PC-3 (cell line): ENCODE measurements at places on chromosomes 4 and X.

- no peak overlapping the region for H3K4me3 ChIP-seq
- H3K36me3 ChIP-seq: no peaks in the 10 kb centered on the region
- H3K4me1 ChIP-seq: no peaks in the 10 kb centered on the region
- no peak overlapping the region for H3K27ac ChIP-seq
- no peaks in the 10 kb centered on the region for H3K27me3 ChIP-seq
Observed at GRCh38 chrX:57930051-57930450, 19.8 kb upstream of the ZXDA start.

GRCh38 chrX:69616457-69617203 is 717 bp downstream of the EDA start:
- no peak for DNase-seq
- H3K4me3 ChIP-seq: peak overlapping the region; percentile 62
- no peak overlapping the region for H3K27ac ChIP-seq
- H3K36me3 ChIP-seq: no peaks in the 10 kb centered on the region

DNA sequence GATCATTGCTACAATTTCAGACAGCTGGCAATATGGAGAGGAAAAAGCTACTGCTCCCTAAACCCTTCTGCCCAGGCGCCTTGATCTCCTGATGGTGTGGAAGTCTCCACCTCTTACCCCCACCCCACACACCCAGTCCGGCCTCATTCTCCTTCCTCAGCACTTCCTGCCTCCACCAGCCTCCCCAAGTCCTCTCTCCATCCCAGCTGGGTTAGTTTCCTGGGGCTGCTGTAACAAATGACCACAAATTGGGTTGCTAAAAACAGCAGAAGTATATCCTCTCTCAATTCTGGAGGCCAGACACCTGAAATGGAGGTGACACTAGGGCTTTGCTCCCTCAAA is 1.1 kb upstream of the CCNQ start:
- DNase-seq: no peak
- H3K27ac ChIP-seq: no peak overlapping the region
- peaks cover 6% of the 10 kb centered on the region; the same call in 1 of the 2 replicates for H3K4me1 ChIP-seq
- H3K27me3 ChIP-seq: no peaks in the 10 kb centered on the region
- peak overlapping the region; percentile 86 for H3K4me3 ChIP-seq

DNA sequence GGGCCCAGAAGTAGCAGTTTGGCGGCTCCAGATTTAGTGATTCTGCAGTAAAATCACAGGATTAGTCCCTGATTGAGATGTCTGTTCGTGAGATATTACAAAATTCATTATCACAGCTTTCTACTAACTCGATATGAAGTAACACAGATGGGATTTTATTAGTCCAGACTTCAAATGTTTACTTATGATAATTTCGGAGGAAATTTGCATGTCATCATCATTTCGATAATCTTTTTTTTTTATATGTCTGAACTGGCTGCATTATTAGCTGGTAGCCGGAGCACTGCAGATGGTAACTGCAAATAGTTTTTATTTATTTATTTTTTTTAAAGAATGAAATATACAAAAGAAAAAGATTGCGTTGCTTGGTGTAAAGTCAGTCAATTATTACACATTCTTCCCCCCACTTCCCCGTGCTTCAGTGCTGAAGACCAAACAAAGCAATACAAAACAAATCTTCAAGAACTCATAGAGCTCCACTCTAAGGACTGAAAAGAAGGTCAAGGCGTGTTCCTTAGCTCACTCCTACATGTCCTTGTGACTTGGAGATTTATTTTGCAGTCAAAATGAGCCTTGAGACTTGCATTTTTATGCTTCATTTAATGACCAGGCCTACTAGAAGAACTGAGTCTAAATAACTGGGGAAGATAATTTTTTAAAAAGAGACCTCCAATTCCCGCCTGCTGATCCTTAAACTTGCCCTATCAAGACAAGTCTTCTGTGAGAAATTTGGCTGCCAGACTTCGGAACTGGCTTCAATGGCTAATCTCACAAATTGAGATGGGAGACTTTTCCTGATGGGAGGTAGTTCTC is 11.7 kb upstream of the PITX2 start:
- no peak overlapping the region for H3K4me3 ChIP-seq
- DNase-seq: no peak
- peaks cover 6% of the 10 kb centered on the region; the same call in 1 of the 2 replicates for H3K4me1 ChIP-seq
- H3K36me3 ChIP-seq: no peaks in the 10 kb centered on the region
- peaks cover 79% of the 10 kb centered on the region for H3K27me3 ChIP-seq

GRCh38 chr4:80446664-80447063 is 111.1 kb downstream of the CFAP299 start:
- no peak overlapping the region for H3K4me3 ChIP-seq
- peak overlapping the region; percentile 62 for H3K27ac ChIP-seq
- H3K4me1 ChIP-seq: peaks cover 25% of the 10 kb centered on the region
- no peaks in the 10 kb centered on the region for H3K27me3 ChIP-seq
- no peaks in the 10 kb centered on the region for H3K36me3 ChIP-seq

- H3K27ac ChIP-seq: no peak overlapping the region
- DNase-seq: no peak
- no peak overlapping the region for H3K4me3 ChIP-seq
- H3K4me1 ChIP-seq: peaks cover 22% of the 10 kb centered on the region
- no peaks in the 10 kb centered on the region for H3K36me3 ChIP-seq
Observed at GRCh38 chr4:174709526-174709925, 119.5 kb downstream of the GLRA3 start.

DNA sequence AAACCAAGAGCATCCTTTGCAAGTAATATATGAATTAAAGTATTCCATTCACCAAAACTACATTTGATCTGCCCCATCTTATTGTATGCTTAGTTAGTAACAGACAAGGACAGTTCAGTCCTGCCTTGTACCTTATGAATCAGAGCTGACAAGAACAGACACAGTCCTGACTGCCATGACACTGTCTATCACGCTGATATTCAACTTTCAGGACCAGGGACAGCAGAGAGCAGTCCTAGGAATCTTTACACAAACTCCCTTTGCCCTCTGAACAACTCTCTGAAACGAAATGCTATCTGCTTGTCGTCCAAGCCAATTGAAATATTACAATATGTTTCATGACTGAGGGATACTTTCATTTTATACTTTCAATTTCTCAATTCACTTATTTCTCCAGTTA is 268.6 kb upstream of the VCX start:
- H3K4me1 ChIP-seq: no peaks in the 10 kb centered on the region
- no peak overlapping the region for H3K27ac ChIP-seq
- no peaks in the 10 kb centered on the region for H3K27me3 ChIP-seq
- no peaks in the 10 kb centered on the region for H3K36me3 ChIP-seq
- H3K4me3 ChIP-seq: no peak overlapping the region

DNA sequence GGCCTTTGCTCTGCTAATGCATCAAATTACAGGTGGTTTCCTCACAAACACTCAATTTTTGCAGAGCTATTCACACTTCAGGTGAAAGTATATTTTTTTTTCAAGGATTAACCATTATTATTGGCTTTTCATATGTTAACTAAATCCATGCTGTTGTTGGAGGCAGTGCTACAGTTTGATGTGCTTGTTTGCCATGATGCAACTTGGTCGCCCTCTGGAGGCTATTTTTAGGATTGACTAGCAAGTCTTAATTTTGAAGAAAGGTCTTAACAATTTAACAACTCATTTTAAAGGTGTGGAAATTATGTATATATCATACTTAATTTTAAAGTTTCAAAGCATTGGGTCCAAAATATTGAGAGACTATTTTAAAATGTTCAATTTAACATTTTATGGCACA is 168.8 kb upstream of the FAM47A start:
- H3K27me3 ChIP-seq: no peaks in the 10 kb centered on the region
- H3K36me3 ChIP-seq: no peaks in the 10 kb centered on the region
- peak; percentile 52 for DNase-seq
- H3K4me3 ChIP-seq: no peak overlapping the region
- H3K27ac ChIP-seq: no peak overlapping the region

- H3K36me3 ChIP-seq: no peaks in the 10 kb centered on the region
- H3K4me1 ChIP-seq: no peaks in the 10 kb centered on the region
- no peak for DNase-seq
- no peaks in the 10 kb centered on the region for H3K27me3 ChIP-seq
- H3K4me3 ChIP-seq: no peak overlapping the region
- H3K27ac ChIP-seq: no peak overlapping the region
Observed at GRCh38 chr4:138943893-138944292, 71.7 kb upstream of the NOCT start.

DNA sequence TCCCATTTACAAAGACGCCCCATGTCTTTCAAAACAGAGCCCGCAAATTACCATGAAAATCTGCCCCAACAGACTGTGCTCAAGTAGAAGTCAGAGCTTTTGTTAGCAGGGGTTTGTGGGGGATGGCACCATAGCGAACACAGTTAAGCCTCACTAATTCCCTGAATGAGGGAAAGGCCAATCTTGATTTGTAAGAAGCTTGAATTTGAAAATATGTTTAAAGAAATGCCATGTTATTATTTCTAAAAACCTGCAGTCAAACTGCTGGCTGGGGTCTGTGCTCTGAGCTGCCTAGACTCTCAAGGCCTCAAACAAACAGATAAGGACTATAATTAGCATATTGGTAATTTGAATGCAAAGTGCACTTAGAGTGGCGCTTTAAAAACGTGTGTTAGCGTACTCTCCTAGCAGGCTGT is 9.4 kb upstream of the PAK3 start:
- H3K27ac ChIP-seq: no peak overlapping the region
- H3K27me3 ChIP-seq: peaks cover 6% of the 10 kb centered on the region; the same call in 1 of the 2 replicates
- H3K4me3 ChIP-seq: no peak overlapping the region
- H3K4me1 ChIP-seq: no peaks in the 10 kb centered on the region

DNA sequence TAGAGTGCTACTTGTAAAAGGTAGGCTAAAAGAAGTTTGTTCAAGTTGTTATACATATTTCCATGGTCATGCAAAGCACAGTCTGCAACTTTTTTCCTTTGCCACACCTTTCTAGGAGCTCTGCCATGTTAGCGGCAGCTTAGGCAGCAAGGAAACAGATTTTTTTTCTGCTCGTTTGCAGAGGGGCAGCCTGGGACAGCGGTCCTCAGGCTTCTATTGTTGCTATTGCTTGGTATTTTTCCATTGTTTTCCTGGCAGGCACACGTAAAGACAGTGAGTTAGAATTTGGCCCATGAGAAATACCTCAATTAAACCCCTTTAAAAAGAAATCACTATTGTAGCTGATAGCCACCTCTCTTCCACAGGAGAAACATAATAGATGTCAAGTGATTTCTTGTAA is 391.4 kb downstream of the SH2D1A start:
- no peak overlapping the region for H3K4me3 ChIP-seq
- H3K27ac ChIP-seq: no peak overlapping the region
- no peaks in the 10 kb centered on the region for H3K36me3 ChIP-seq
- no peak for DNase-seq

GRCh38 chr4:84690481-84690880 is 107.6 kb downstream of the CDS1 start:
- H3K27me3 ChIP-seq: no peaks in the 10 kb centered on the region
- H3K4me1 ChIP-seq: peaks cover 38% of the 10 kb centered on the region
- peak overlapping the region; percentile 99 for H3K27ac ChIP-seq
- peak overlapping the region; percentile 62 for H3K4me3 ChIP-seq

DNA sequence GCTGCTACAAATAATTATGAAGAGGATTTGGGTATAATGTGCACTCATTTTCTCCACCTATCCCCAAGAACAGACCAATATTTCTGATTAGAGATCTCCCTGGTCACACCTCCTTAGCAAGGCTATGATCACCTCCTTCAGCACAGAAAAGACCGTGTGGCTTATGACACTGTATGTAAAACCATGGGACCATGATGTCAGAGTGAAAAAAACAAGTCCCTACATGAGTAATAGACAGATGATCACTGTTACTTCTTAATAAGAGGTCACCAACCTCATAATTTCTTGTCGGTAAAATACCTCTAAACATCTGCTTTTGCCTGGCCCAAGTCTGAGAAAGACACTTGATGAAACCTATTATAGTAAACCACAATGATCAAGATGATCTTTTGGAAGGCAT is 330.6 kb upstream of the F9 start:
- peaks cover 43% of the 10 kb centered on the region for H3K4me1 ChIP-seq
- H3K27ac ChIP-seq: peak overlapping the region; percentile 78
- no peak for DNase-seq
- no peaks in the 10 kb centered on the region for H3K27me3 ChIP-seq
- H3K4me3 ChIP-seq: peak overlapping the region; percentile 23; the same call in 1 of the 2 replicates
- H3K36me3 ChIP-seq: no peaks in the 10 kb centered on the region

GRCh38 chrX:113726466-113726865 is 857.4 kb upstream of the HTR2C start:
- no peak overlapping the region for H3K4me3 ChIP-seq
- no peak for DNase-seq
- no peaks in the 10 kb centered on the region for H3K27me3 ChIP-seq

- no peak overlapping the region for H3K27ac ChIP-seq
- H3K4me1 ChIP-seq: peaks cover 14% of the 10 kb centered on the region; the same call in 1 of the 2 replicates
- DNase-seq: no peak
Observed at GRCh38 chr4:48042979-48043461, 26.4 kb downstream of the NIPAL1 start.

- H3K27ac ChIP-seq: no peak overlapping the region
- no peaks in the 10 kb centered on the region for H3K4me1 ChIP-seq
- no peaks in the 10 kb centered on the region for H3K36me3 ChIP-seq
- H3K4me3 ChIP-seq: no peak overlapping the region
- peaks cover 17% of the 10 kb centered on the region for H3K27me3 ChIP-seq
Observed at GRCh38 chrX:111262086-111262485, 8.2 kb downstream of the CAPN6 start.
